Stimulated activated CD8-positive, alpha-beta memory T cell treated with anti-CD3 and anti-CD28 coated beads, Interleukin-15, amount 100 ng/mL, for 4 hours (primary cell): ENCODE measurements at places on chromosomes 5 and 9.

DNA sequence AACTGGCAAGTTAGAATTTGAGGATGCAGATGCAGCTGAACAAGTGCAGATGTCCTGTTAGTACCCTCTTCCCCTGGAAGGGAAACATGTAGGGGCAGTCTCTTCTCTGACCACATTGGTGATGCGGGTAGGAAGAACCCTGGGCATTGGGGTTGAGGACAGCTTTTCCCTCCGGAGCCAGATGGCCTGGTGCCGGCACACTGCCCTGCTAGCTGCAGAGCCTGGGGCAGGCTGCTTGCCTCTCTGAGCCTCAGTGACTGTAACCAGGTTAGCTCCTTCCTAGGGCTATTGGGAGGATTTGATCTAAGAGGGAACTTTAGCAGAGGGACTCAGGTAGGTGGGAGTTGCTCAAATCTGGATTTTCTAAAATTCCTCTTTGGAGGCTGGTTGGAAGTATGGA, 148.4 kb downstream of the HSPA4 start:
- DNase-seq, result no peak

- no peak for DNase-seq
Observed at GRCh38 chr5:152462021-152462721, 57.1 kb upstream of the NMUR2 start.

GRCh38 chr5:179265514-179266290, 79.6 kb downstream of the ADAMTS2 start:
- no peak for DNase-seq

GRCh38 chr5:66655395-66656324, 59.5 kb downstream of the MAST4 start:
- no peak for DNase-seq

DNA sequence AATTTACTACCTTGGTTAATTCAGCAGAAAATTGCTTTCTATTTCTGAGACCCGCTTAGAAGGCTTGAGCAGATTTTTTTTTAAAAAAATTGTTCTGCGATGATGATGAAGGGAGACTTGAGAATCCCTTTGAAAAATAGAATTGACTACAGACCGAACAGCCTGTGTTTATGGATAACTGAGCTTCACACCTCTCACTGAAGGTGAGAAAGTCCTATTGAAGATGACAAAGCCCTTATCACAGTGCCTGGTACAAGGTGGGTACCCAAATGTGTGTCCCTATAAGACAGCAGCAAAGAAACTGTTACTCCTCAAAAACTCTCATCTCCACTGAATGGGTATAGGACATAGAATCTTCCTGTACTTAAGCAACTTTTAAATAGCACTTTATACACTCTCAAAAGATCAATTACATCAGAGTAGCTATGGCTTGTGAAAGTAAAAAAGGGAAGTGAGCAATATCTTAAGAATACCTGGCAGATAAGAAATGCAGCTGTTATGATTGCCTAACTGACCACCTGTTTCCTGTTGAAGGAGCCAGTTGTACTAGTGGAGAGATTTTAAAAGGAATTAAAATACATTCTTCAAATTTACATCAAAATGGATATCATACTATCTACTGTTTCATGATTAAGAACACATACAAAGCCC, 419.7 kb downstream of the CHSY3 start:
- no peak for DNase-seq

GRCh38 chr5:79517601-79518000, 3.7 kb upstream of the HOMER1 start:
- DNase-seq, result no peak

DNA sequence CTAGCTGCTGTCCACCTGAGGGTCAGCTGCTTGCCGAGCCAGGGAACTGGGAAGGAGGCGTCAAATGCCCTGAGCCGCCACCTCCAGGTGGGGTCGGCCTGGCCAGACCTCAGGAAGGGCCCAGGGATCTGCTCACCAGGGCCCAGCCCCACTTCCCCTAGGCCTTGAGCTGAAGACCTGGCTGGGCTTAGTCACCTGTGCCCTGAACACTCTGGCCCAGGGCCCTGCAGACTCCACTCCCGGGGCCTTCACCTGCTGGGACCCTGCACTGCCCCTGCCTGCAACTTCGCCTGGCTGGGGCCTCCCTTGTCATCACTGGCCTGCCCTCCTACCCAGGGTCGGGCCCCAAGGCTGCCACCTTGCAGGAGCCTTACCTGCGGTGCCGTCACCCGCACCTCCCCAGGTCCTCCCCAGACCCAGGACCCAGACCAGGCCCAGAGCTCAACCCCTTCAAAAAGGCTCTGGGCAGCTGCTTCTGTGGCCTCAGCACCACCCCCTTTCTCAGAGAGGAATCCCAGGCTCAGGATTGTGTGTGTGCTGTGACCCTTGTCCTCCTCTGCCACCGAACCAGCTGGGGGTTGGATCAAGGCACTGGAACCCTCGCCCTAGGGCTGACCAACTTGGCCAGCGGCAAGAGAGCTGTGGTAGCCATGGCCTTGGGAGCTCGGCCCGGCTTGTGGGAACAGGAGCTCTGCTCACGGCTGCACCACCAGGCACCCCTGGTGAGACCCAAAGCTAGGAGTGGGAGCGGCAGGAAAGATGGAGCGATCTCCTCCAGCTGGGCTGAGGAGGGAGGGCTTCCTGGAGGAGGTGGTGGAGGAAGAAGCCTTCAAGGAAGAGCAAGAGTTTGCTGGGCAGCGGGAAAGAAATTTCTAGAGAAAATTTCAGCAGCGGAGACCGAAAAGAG, 1.2 kb upstream of the NELFB start:
- DNase-seq, result no peak

GRCh38 chr5:88736494-88736893, 146.5 kb downstream of the MEF2C start:
- no peak for DNase-seq

GRCh38 chr5:73373814-73374510, 74.6 kb downstream of the FOXD1 start:
- no peak for DNase-seq
